ENCODE measurements at places on chromosomes 7 and 10.

- no peak for DNase-seq
Measured at GRCh38 chr10:23157691-23158369, 34.3 kb upstream of the PTF1A start.

DNA sequence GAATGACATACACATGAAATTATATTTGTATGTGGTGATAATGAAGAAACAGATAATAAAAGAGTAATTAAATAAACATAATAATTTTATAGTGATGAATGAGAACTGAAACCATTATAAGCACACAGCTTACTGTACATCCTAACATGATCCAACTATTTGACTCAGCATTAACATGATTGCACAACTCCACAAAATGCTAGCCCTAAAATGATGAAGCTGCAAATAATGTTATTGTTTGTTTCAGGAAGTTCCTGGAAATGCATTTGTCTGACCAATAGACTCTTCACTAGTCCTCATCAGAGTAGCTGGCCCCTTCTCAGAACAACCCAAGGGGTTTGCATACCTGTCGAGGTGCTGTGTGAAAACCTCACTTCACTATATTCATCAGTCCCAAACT is 115.5 kb downstream of the RTKN2 start:
- DNase-seq = no peak

GRCh38 chr10:64286533-64286932 is 765.3 kb downstream of the REEP3 start:
- DNase-seq = no peak

GRCh38 chr10:59362144-59362958 is at the start of gene FAM13C:
Gene FAM13C (minus strand): TSS chr10:59362549. CDS start chr10:59362460, 89 bp downstream.
- DNase-seq = no peak

DNA sequence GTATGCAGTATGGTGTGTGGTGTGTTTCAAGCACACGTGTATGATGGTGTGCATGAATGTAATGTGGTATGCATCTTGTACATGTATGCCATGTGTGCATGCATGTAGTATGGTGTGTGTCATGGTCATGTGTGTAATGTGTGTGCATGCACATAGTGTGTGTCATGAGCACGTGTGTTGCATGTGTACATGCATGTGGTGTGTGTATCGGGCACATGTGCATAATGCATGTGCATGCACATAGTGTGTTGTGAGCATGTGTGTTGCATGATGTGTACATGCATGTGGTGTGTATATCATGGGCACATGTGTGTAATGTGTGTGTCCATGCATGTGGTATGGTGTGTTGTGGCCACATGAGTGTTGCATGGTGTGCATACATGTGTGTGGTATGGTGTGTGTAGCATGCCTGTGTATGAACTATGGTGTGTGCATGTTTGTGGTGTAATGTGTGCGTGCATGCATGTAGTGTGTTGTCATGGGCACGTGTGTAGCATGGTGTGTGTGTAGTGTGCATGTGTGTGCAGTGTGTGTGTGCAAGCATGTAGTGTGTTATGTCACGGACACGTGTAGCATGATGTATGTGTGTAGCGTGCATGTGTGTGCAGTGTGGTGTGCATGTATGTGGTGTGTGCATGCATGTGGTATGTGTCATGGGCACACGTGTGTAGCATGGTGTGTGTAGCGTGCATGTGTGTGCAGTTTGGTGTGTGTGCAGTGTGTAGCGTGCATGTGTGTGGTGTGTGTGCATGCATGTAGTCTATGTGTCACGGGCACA is 17.6 kb downstream of the KNDC1 start:
- DNase-seq = no peak

DNA sequence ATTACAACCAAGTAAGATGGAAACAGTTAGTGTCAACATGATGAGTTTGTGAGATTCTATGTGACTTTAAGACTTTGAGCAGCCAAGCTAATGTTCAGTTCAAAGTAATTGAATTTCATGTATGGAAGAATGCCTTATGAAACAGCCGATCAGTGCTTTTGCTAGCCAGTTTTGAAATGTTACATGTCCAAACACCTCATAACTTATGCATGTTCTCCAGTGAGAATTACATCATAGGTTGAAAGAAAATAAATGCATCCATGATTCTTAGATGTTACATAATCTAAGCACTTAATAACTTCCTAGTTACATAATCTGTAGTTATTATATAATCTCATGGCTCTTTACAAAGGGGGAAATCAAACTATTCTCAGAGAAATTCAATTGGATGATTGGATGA is 211.3 kb downstream of the BICC1 start:
- DNase-seq = no peak

DNA sequence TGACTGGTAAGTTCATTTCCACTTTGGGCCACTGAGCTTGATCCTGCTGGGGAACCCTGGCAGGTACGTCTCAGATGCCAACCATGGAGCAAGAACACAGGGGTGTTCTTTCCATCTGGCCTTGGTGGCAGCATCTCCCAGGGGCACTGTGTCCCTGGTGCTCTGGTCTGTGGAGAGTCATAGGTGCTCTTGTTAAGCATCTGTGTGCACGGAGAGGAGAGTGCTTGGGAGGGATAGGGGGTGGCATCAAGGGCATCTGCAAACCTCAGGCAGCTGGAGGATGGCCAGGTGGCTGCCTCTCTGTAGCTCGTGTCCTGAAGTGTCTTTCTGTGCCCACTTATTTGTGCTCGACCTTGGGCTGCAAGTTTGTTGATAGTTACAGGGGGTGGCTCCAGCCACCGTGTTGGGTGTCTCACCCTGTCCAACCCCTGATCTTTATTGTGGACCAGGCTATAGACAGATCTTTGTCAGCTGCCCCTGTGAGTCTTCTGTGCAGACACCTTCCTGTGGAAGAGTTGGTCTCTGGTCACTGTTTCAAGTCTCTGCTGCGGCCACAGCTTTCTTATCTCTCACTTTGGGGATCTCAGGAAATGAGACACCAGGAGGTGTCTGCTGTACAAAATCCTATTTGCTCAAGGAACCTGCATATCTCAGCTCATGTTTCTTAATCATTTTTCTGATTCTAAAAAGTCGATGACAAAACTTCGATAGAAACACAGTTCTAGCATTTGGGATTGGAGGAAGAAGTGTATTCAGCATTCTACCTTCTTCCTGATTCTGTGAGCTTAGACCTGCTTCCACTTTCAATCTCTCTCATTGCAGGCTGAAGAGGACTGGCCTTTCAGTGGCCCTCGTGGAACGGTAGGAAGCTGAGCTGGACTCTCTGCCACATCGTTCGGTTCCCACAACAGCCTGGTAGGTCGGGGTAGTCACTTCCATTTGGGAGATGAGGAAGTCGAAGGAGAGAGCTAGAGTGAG is 17.2 kb upstream of the GIMAP8 start:
- DNase-seq = no peak
